PC-3 (cell line): ENCODE measurements at places on chromosomes 16 and 17. TPM values are rescaled to one million over a fixed set of nuclear protein-coding genes. Genes with fewer than 3 reads are reported as not detected.

Gene SLC6A2
- total RNA-seq, result not detected in 2 replicates

Gene SLC47A1
- total RNA-seq, result 0.12 and 0.15 TPM in 2 replicates

- H3K4me1 ChIP-seq, result peaks cover 19% of the 10 kb centered on the region
- H3K36me3 ChIP-seq, result no peaks in the 10 kb centered on the region
- no peak overlapping the region for H3K27ac ChIP-seq
- no peaks in the 10 kb centered on the region for H3K27me3 ChIP-seq
- H3K4me3 ChIP-seq, result no peak overlapping the region
These were observed 137.7 kb downstream of the RPTOR start for GRCh38 chr17:80682372-80682771.

Gene KRT31
- total RNA-seq, result not detected in 2 replicates

DNA sequence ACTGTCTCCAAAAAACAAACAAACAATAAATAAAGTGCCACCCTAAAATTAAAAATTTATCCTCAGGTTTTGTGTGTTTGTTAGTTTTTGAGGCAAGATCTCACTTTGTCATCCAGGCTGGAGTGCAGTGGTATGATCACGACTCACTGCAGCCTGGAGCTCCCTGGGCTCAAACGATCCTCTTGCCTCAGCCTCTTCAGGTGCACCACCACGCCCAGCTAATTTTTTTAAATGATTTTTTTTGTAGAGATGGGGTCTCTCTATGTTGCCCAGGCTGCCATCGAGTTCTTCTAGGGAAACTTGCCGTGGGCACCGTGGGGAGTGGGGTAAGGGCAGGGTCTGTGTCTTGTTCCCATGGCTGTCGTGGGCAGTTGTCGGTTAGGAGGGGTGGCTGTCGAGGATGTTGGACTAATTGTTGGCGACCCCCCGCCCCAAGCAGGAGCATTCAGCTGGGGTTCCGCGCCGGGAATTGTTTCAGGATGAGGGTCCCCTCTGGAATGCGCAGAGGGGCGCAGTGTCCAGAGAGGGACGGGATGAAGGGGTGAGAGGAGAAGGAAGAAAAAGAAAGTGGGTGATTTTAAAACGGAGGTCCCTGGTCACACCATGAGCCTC lies 1.1 kb upstream of the RNF213 start:
- no peaks in the 10 kb centered on the region for H3K27me3 ChIP-seq
- peaks cover 33% of the 10 kb centered on the region for H3K4me1 ChIP-seq
- H3K27ac ChIP-seq, result peak overlapping the region; percentile 70
- no peaks in the 10 kb centered on the region for H3K36me3 ChIP-seq
- peak; percentile 54 for DNase-seq

DNA sequence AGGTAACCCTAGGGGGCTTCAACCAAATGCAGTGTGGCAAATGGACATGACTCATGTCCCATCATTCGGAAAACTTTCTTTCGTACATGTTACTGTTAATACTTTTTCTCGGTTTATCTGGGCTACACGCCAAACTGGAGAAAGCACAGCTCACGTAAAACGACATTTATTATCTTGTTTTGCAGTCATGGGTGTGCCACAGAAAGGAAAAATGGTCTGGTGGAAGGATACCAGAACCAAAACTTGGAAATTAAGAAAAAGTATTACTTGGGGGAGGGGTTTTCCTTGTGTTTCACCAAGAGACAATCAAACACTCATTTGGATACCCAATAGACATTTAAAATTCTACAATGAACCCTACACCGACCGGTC lies 23.6 kb downstream of the ALOX15B start:
- H3K4me1 ChIP-seq, result peaks cover 35% of the 10 kb centered on the region
- peak overlapping the region; percentile 62 for H3K4me3 ChIP-seq
- no peaks in the 10 kb centered on the region for H3K36me3 ChIP-seq
- DNase-seq, result peak; percentile 36
- no peak overlapping the region for H3K27ac ChIP-seq

DNA sequence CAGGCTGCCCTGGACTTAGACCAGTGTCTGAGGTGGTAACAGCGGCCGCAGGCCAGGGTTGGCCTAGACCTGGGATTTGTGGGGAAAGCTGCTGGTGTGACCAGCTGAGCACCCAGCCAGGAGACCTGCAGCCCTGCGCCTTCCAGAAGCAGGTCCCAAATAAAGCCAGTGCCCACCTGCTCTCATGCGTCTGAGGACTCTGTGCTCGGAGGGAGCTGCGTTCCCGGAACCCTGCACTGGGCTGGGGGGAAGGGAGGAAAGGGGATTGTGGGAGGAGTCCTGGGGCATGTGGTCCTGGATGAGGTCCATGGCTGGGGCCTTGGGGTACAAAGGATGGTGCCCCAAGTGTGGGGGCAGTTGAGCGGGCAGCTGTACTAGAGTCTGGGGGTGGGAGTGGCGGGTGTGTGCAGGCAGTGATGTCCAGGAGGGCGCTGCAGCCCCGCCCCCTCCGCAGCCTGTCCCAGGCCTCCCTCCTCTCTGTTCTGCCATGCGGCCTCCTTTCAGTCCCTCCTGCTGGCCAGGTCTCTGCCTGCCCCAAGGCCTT lies 1.8 kb upstream of the NECAB2 start:
- DNase-seq, result no peak
- H3K27me3 ChIP-seq, result no peaks in the 10 kb centered on the region
- H3K4me3 ChIP-seq, result no peak overlapping the region

Gene CD300LB
- not detected in 2 replicates for total RNA-seq

Gene FNDC8
- not detected in 2 replicates for total RNA-seq

Gene KRTAP2-1
- not detected in 2 replicates for total RNA-seq

Gene LRRC75A
- 15.8 and 19.4 TPM in 2 replicates for total RNA-seq

- no peak overlapping the region for H3K27ac ChIP-seq
- H3K36me3 ChIP-seq, result no peaks in the 10 kb centered on the region
- H3K27me3 ChIP-seq, result no peaks in the 10 kb centered on the region
- no peaks in the 10 kb centered on the region; the same call in 1 of the 2 replicates for H3K4me1 ChIP-seq
- H3K4me3 ChIP-seq, result no peak overlapping the region
These were observed 67.0 kb downstream of the SMPD3 start for GRCh38 chr16:68381363-68381724.

DNA sequence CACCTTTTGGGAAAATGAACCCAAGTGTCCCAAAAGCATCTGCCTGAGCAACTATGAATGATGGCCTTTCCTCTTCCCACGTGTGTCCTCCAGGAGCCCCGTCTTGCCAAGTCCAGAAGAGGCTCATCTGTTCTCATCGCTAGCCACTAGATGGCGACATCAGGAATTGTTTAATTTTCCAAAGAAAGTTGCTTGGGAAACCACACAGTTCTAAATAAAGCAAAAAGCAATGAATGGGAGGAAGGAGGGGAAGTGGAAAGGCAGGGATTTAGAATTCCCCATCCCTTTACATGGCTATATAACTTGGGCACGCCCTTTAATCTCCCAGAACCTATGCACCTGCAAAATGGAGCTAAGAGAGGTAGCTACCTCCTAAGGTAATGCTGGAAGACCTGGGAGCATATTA lies 9.0 kb upstream of the CDH5 start:
- H3K36me3 ChIP-seq, result no peaks in the 10 kb centered on the region
- DNase-seq, result peak; percentile 90
- no peak overlapping the region for H3K4me3 ChIP-seq
- peaks cover 13% of the 10 kb centered on the region for H3K4me1 ChIP-seq
- H3K27me3 ChIP-seq, result no peaks in the 10 kb centered on the region
- H3K27ac ChIP-seq, result no peak overlapping the region
